ENCODE measurements at places on chromosomes 1 and 21. TPM values are rescaled to one million over a fixed set of nuclear protein-coding genes. Genes with fewer than 3 reads are reported as not detected.

The FMO4 gene
- polyA plus RNA-seq: 3.2 TPM

The TRIM17 gene
- 0.57 TPM for polyA plus RNA-seq

- no peak for DNase-seq
These were observed 103.4 kb downstream of the VPS13D start for GRCh38 chr1:12333036-12333785.

The CLEC20A gene
- 0.23 TPM for polyA plus RNA-seq

DNA sequence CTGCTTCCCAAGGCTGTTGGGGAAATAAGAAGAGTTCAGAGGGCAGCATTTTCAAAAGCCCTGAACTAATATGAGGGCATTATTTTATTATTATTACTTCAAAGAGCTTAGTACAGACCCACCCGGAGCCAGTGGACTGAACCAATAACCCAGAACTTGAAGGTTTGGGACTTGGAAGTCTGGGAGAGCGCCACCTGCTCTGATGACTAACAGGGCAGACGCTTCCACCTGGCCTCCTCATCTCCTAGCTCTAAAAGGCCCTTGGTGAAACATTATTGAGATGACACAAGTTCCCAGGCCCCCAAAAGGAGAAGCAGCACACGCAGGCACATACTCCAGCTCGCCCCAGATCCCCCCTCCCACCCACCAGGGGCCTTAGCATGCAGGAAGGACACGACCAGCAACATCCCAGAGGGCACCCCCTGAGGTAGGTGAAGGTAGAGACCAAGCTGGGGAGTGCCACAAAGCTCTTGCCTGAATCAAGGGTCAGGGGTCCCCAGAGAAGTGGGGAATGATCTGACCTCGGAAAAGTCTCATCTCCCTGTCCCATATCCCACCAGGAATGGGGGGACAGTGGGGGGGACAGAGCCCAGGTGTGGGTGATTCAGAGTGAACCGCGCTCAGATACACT, 1.3 kb downstream of the DLGAP3 start:
- no peak for DNase-seq

- no peak for DNase-seq
These were observed 758 bp downstream of the TATDN3 start for GRCh38 chr1:212792396-212792908.

The ABCD3 gene
- 24.7 TPM for polyA plus RNA-seq

The PTPRC gene
- polyA plus RNA-seq: 9.6 TPM

- DNase-seq: peak; percentile 3
These were observed 69.5 kb downstream of the LHX8 start for GRCh38 chr1:75203415-75204277.

- DNase-seq: no peak
These were observed 2.2 kb upstream of the EPHA2 start for GRCh38 chr1:16158025-16158424.

GRCh38 chr1:46802081-46802480, 3.2 kb downstream of the CYP4B1 start:
- DNase-seq: no peak

The SELL gene
- 2.2 TPM for polyA plus RNA-seq

DNA sequence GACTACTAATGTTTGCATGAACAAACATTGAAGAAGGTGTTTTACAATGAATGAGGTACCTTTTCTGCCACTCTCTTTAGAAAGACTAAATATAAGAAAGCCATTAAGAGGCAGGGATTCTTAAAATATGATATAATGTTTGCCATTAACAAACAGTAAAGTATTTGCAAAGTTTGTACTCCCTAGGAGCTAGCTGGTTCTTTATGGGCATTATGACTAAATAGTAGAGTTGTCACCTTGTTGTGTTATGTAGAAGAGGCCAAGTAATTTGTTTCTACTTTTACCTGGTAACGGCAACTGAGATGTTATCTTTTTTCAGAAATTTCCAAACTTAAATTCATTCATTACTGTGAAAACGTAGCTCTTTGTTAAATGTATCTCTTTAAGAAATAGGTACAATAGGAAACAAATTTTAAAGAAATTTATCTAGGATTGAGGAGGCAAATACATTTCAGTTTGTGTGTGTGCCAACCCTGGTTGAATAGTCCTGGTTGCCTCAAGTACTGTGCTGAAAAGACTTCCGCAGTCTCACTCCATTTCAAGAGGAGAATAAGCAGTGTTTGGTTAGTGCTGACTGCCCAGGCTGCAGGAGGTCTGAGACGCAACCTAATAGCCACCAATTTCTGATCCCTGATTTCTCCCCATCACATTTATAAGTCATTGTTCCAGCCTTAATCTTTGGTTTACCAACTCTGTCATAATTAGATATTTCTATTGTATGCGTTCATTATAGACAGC, 52.1 kb downstream of the WDR3 start:
- DNase-seq: no peak

The RNU1-2 gene
- polyA plus RNA-seq: not detected

- DNase-seq: no peak
These were observed 9.8 kb upstream of the RAB42 start for GRCh38 chr1:28582248-28582615.

- no peak for DNase-seq
These were observed 30.5 kb downstream of the FBXO2 start for GRCh38 chr1:11623702-11624101.

DNA sequence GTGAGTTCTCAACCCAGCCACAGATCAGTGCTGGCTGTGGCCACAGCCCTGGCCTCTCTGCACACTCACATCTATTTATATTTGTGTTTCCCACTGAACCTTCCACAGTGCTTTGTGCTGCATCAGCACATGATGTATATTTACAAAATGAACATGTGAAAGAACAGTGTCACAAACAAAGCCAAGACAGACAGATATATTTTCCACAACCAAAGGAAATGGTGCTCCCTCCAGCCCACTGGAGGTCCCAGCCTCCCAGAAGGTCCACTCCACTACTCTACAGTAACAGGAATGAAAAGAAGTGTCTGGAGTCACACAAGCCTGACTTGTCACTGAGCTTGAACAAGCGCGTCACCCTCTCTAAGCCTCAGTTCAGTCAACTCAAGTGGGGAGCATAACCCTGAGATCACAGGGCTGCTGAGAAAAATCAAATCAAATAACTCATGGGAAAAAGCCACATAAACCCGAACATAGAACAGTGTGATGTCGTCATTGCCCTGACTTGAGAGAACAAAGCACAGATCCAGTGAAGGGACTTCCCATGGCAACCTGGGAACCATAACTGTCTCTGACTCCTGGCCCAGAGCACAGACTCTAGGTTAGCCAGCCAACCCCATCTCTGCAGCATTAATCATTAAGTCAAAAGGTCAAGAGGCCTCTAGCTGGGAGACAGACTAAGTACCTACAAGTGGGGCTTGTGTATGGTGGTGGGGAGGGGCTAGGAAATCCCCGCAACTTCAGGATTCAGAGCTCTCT, 121.2 kb downstream of the TRABD2B start:
- DNase-seq: no peak

The SELENON gene
- polyA plus RNA-seq: 64.0 TPM

DNA sequence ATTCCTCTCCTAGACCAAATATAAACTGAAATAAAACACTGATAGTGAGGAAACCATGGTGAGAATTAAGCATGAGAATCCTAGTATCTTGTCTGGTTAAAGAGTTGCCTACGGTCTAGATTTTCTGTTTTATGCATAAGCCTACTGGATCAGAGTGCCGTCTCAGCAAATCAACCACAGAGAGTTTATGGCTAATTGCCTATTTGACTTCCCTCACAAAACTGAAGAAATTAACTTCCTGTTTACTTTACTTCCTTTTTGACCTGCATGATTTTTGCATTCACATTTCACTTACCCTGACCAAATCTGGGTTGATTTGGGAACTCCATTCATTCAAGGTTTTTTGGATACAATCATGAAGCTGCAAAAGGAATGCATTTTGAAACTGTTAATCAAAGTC, 5.0 kb downstream of the GCLM start:
- no peak for DNase-seq

- no peak for DNase-seq
These were observed 13.8 kb downstream of the WLS start for GRCh38 chr1:68218490-68218889.

- DNase-seq: no peak
These were observed 15.3 kb upstream of the POU3F1 start for GRCh38 chr1:38061883-38062328.

GRCh38 chr1:156508205-156508954, 7.8 kb upstream of the MEF2D start:
- no peak for DNase-seq

DNA sequence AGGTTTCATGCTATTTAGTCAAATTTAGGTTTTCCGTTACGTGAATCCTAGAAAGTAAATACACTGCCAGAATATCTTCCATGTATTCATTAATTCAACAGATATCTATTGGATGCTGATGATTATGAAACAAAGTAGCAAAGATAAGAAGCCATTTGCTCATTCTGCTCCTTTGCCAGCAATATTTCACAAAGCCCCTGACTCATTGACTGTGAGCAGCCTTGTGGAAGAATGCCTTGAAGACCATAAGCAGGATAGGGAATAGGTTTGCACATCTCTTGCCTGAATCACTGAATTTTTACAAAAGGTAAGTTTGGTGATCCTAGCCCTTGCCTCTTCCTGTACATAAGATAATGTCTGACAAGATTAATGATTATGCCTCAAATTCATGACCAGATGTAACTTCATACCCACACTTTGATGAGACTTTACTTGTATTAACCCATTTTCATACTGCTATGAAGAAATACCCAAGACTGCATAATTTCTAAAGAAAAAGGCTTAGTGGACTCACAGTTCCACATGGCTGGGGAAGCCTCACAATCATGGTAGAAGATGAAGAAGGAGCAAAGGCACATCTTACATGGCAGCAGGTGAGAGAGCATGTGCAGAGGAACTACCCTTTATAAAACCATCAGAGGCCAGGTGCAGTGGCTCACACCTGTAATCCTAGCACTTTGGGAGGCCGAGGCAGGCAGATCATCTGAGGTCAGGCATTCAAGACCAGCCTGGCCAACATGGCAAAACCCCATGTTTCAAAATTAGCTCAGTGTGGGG, 1.6 kb upstream of the PIGK start:
- DNase-seq: no peak

GRCh38 chr1:226551299-226551698, 2.7 kb downstream of the STUM start:
- no peak for DNase-seq

The NR1I3 gene
- 0.27 TPM for polyA plus RNA-seq

The TMCC2 gene
- polyA plus RNA-seq: 2.7 TPM

- DNase-seq: no peak
These were observed 2.7 kb upstream of the KCNJ9 start for GRCh38 chr1:160078512-160079195.

GRCh38 chr1:47388891-47389238, 27.2 kb upstream of the FOXE3 start:
- no peak for DNase-seq

The C1orf226 gene
- 2.2 TPM for polyA plus RNA-seq

The PCSK9 gene
- polyA plus RNA-seq: 0.09 TPM

The FHAD1 gene
- 0.38 TPM for polyA plus RNA-seq

- no peak for DNase-seq
These were observed 33.2 kb downstream of the AHDC1 start for GRCh38 chr1:27570784-27571183.

GRCh38 chr1:54302951-54303843, 103.0 kb downstream of the SSBP3 start:
- no peak for DNase-seq

DNA sequence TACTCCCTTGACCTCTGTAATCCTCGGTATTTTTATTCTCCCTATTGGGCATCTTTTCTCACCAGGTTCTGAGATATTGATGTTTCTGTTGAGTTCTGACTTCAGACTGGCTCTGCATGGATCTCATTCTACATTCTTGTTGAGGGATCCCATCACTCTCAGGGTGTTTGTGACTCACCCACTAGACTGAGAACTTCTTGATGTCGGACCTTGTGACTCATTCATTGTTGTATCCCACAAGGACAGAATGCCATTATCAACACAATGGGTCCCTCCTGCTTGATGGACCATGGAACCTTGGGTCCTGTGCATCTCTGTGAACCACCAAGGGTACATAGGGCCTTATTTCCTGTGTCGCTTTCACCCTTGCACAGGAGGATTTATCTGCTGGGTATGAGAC, 174.1 kb downstream of the PBX1 start:
- no peak for DNase-seq

The NHLH2 gene
- polyA plus RNA-seq: not detected

- DNase-seq: no peak
These were observed 32.9 kb upstream of the RASAL2 start for GRCh38 chr1:178060789-178061556.

GRCh38 chr1:189782295-189782694, 695.4 kb downstream of the BRINP3 start:
- no peak for DNase-seq

- no peak for DNase-seq
These were observed 1.8 kb upstream of the LIN9 start for GRCh38 chr1:226310637-226311195.

DNA sequence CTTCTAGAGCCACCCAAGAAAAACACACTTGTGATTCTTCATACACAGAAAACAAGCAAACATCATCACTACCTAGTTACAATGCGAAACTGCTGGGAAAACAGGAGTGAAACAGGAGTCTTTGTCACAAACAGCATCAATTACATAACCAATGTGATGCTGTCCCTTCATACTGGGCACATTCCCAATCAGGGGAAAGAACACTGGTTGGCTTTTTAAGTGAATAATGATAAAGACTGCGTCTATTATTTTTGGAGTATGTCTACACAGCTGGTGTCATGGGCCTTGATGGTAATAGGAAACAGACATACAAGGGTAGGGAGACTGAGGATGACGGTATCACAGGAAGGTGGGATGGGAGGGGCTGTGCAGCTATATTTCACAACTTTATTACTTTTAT, 43.3 kb downstream of the SIPA1L2 start:
- no peak for DNase-seq

The MNDA gene
- 3.2 TPM for polyA plus RNA-seq

- DNase-seq: no peak
These were observed 106.2 kb downstream of the EPHB2 start for GRCh38 chr1:22816803-22817202.

GRCh38 chr1:161866241-161866640, 100.1 kb downstream of the ATF6 start:
- DNase-seq: no peak

DNA sequence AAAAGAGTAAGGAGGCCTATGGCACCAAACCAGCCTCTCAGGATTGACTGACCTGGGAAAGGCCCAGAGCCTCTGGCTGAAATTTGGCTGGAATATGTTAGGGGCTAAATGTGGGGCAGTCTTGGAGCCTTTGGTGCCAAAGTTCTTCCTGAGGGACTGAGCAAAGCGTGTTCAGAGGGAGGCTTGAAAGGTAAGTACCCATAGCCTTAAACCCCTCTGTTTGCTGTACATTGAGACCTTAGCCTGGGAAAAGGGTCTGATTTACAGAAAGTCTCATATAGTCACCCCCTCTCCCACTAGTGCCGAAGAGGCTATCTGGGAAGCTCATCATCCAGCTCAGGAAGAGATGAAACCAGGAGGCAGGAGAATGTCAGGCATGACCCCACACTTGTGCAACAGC, at the start of gene LCE4A:
TSS of gene LCE4A (plus strand) at position 301 of the 400 bp plus-strand sequence. CDS start 916 bp downstream, outside the sequence.
- DNase-seq: no peak

- peak; percentile 49 for DNase-seq
These were observed at the start of gene MTARC2 for GRCh38 chr1:220748089-220748934. Gene MTARC2, plus strand, starts transcription at chr1:220748322. Its CDS starts 210 bp downstream, at chr1:220748532.
